ENCODE measurements at places on chromosomes 16 and 17.

DNA sequence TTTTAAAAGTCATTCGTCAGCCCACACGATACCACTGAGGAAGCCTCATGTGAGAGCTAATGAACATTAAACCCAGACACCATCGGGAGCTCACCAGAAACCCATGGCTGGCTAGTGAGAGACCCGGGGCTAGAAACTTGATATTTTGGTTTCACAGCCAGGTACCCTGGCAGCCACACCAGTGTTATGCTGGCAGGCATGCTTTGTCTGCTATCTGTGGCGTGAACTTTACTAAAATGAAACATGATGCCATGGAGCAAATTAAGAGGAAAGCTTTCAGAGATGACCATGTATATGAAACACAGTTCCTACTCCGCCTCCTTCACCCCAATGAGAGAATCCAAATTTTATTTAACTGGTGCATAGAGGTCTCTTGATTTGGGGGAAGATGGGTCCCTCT lies 291.2 kb downstream of the IRX3 start:
- no peak for DNase-seq

GRCh38 chr17:19718613-19719354 lies 2.4 kb upstream of the SLC47A2 start:
- no peak for DNase-seq

GRCh38 chr17:55440391-55440790 lies 18.8 kb upstream of the MMD start:
- no peak for DNase-seq

DNA sequence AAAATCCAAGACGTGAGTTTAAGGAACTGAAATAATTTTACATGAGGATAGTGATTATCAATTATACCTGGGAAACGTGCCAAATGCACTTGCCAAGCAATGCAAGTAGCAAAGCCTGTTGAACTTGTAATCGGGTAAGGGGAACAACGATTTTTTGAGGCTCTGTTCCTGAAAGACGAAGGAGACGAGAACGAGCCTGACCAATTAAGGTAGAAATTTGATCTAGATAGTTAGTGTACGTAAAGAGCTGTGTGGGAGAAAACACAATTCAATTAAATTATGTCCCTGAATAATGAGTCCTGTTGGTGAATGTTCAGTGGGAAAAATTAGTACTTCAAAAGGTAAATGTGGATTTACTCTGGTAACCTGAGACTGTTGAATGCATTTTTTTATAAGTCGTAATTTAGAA lies 17.7 kb upstream of the KCTD5 start:
- no peak for DNase-seq

All from stimulated activated CD8-positive, alpha-beta memory T cell treated with anti-CD3 and anti-CD28 coated beads, Interleukin-4, amount 100 ng/mL, for 4 hours (primary cell).